GM19239 (cell line): ENCODE measurements at places on chromosomes 12 and 14.

- no peak for DNase-seq
Observed at GRCh38 chr12:131606218-131606901, 104.5 kb upstream of the SFSWAP start.

- DNase-seq, result no peak
Observed at GRCh38 chr12:14395074-14395778, 29.7 kb downstream of the ATF7IP start.

- no peak for DNase-seq
Observed at GRCh38 chr14:77721437-77721836, 13.5 kb downstream of the SLIRP start.

DNA sequence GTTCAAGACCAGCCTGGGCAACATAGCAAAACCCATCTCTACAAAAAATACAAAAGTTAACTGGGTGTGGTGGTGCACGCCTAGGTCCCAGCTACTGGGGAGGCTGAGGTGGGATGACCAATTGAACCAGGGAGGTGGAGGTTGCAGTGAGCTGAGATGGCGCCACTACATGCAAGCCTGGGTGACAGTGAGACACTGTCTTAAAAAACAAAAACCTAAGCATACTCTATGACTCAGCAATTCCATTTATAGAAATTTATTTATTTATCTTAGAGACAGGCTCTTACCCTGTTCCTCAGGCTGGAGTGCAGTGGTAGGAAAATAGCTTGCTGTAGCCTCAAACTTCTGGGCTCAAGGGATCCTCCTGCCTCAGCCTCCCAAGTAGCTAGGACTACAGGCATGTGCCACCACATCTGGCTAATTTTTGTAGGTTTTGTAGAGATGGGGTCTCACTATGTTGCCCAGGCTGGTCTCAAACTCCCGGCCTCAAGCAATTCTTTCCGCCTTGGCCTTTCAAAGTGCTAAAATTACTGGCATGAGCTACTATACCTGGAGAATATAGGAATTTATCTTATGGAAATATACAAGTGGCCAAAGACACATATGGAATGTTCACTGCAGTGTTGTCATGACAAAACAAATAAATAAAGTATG lies 43.3 kb downstream of the NCKAP5L start:
- DNase-seq, result no peak

DNA sequence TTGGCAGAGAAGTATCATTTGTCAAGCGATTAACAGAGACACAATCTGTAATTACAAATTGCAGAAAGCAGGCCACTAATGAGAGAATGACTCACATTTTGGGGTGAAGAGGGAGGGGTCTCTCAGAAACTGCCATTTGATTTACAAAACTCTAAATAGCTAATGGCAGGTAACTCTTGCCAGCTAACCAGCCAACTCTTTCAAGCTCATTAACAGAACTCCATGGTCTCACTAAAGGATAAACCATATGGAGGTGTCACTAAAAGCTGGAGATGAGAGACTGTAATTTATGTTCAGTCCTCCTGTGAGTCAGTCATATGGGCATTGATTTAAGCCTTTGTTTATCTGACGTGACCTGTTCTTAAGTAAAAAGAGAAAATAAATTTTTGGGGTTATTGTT lies 336.4 kb downstream of the FOXG1 start:
- DNase-seq, result no peak
